HFFc6 (cell line): ENCODE measurements at places on chromosomes 13 and 19. TPM values are rescaled to one million over a fixed set of nuclear protein-coding genes. Genes with fewer than 3 reads are reported as not detected.

Gene ELSPBP1
- total RNA-seq = not detected in 3 replicates

Gene IZUMO2
- not detected in 3 replicates for total RNA-seq

Gene LILRB1
- total RNA-seq = not detected in 3 replicates

Gene FCAR
- not detected in 3 replicates for total RNA-seq

DNA sequence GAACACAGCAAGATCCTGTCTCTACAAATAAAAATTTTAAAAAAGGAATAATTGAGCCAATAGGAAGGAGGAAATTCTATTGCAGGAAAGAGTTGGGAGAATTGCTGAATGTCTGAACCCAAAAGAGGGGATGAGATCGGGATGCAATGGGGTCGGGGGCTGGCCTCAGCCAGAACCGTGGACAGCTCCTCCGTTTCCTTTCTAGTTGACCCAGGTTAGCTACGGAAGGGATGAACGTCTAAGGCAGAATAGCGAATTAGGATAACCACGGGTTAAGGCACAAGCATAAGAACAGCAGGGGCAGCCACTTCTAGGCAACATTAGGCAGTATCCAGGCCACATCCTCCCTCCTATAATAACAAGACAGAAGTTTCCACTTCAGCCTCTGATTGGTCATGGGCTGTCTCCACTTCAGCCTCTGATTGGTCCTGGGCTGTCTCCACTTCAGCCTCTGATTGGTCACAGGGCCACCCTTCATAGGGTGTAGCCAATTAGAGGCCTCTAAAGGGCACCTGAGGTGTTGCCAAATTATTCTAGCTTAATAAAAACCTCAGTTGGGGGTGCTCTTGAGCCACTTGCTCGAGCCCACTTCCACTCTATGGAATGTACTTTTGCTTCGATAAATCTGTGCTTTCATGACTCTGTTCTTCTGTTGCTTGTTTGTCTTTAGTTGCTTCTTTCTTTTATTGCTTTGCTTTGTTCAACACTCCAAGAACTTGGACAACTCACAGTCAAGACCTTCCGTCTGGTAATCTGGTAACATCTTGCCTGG is 24.9 kb upstream of the TPM4 start:
- no peaks in the 10 kb centered on the region for H3K4me1 ChIP-seq
- no peak overlapping the region for H3K27ac ChIP-seq
- peaks cover 18% of the 10 kb centered on the region for H3K27me3 ChIP-seq
- H3K36me3 ChIP-seq = no peaks in the 10 kb centered on the region
- no peak overlapping the region for H3K4me3 ChIP-seq
- no peak for DNase-seq

GRCh38 chr19:8108560-8109445 is 40.6 kb downstream of the FBN3 start:
- no peaks in the 10 kb centered on the region for H3K4me1 ChIP-seq
- no peaks in the 10 kb centered on the region; the same call in 1 of the 2 replicates for H3K27me3 ChIP-seq
- no peak overlapping the region for H3K4me3 ChIP-seq
- no peak overlapping the region for H3K27ac ChIP-seq
- DNase-seq = no peak

DNA sequence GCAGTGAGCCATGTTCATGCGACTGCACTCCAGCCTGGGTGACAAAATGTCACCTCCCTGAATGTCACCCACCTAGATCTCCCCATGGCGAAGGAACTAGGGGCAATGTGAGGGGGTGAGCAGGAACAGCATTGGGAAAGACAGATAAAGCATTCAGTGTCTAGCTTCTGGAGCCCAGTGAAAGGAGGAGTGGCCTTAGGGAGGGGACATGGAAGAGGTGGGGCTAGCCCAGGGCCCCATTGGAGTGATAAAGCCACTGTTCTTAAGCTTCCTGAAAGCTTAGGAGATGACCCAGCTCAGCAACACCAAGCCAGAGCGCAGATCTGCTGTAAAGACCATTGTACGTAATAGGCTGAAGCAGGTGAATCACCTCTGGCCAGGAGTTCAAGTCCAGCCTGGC is 13.0 kb upstream of the KCNN1 start:
- no peak overlapping the region for H3K4me3 ChIP-seq
- peaks cover 38% of the 10 kb centered on the region for H3K27me3 ChIP-seq
- no peaks in the 10 kb centered on the region for H3K36me3 ChIP-seq

GRCh38 chr13:43081866-43082265 is 58.5 kb downstream of the DNAJC15 start:
- peaks cover 25% of the 10 kb centered on the region for H3K4me1 ChIP-seq
- no peak overlapping the region for H3K27ac ChIP-seq
- peaks cover 16% of the 10 kb centered on the region for H3K36me3 ChIP-seq
- no peak for DNase-seq

- DNase-seq = no peak
- H3K36me3 ChIP-seq = peaks cover 4% of the 10 kb centered on the region; the same call in 1 of the 2 replicates
- H3K27ac ChIP-seq = no peak overlapping the region
These were observed 11.3 kb downstream of the POSTN start for GRCh38 chr13:37587236-37587635.

GRCh38 chr13:45995245-45995644 is 57.3 kb downstream of the ZC3H13 start:
- H3K27me3 ChIP-seq = no peaks in the 10 kb centered on the region; the same call in 1 of the 2 replicates
- no peak overlapping the region for H3K27ac ChIP-seq

DNA sequence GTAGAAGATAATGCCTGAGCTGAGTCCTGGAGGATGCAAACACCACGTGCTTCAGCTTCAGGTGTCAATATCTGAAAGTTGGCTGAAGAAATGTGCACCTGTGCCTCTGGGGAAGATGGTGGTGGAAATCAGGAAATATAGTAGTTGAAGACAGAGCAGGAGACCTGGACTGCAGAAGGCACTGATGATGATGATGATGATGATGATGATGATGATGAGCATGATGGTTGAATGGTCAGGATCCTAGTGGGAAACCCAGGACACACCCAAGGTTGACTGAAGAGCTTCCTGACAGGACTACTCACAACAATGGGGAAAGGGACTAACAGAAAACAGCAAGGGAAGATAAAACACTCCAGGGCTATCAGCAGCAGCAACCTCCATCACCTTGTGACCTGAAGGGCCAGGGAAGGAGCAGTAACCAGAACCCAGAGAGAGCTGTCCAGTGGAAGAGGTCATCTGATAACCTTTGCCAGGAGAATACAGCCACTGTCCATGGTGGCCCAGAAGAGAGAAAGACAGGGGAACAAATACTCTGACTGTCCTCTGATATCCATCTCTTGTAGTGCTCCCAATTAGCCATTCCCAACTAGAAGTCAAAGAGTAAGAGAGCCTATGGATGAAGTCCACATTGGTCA is 170.3 kb downstream of the TSHZ3 start:
- DNase-seq = no peak
- H3K27me3 ChIP-seq = peaks cover 3% of the 10 kb centered on the region
- H3K4me1 ChIP-seq = no peaks in the 10 kb centered on the region
- no peak overlapping the region for H3K4me3 ChIP-seq
- H3K36me3 ChIP-seq = no peaks in the 10 kb centered on the region; the same call in 1 of the 2 replicates
